ENCODE measurements at places on chromosomes 2 and 18.

- DNase-seq, result no peak
Observed at GRCh38 chr2:194104687-194105086, 1552.3 kb upstream of the SLC39A10 start.

- peak; percentile 73 for DNase-seq
Observed at GRCh38 chr2:10385933-10386773, 62.0 kb downstream of the ODC1 start.

- peak; percentile 79 for DNase-seq
Observed at GRCh38 chr18:45722899-45723298, 1.1 kb upstream of the SLC14A1 start.

DNA sequence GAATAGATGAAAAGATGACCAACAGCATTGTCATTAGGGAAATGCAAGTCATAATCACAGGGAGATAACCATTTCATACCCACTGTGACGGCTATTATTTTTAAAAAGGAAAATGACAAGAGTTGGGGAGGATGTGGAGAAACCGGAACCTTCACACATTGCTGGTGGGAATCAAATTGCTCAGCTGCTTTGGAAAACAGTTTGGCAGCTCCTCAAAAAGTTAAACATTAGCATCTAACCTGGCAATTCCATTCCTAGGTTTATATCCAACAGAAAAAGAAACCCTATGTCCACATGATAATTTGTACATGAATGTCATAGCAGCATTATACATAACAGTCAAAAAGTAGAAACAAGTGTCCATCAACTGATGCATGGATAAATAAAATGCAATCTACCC, 58.2 kb downstream of the KCNG3 start:
- no peak for DNase-seq

DNA sequence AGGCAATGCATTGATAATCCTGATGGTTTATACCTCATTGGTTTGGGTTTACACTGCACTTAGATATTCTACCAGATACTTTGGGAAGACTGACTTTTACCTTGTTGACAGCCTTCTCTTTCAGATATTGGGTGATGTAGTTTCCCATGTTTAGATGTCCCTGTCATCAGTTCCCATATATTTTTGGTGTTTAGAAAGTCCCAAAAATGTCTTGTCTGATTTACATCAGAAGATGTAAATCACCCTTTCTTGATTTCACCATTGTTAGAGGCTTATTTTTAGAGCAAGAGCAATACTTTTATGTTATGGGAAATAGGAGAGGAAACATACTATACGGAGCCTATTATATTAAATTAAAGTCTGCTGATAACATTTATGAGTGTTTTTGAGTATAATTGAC, 14.4 kb upstream of the CCDC102B start:
- DNase-seq, result no peak

GRCh38 chr18:7458884-7459283, 108.2 kb upstream of the PTPRM start:
- no peak for DNase-seq

DNA sequence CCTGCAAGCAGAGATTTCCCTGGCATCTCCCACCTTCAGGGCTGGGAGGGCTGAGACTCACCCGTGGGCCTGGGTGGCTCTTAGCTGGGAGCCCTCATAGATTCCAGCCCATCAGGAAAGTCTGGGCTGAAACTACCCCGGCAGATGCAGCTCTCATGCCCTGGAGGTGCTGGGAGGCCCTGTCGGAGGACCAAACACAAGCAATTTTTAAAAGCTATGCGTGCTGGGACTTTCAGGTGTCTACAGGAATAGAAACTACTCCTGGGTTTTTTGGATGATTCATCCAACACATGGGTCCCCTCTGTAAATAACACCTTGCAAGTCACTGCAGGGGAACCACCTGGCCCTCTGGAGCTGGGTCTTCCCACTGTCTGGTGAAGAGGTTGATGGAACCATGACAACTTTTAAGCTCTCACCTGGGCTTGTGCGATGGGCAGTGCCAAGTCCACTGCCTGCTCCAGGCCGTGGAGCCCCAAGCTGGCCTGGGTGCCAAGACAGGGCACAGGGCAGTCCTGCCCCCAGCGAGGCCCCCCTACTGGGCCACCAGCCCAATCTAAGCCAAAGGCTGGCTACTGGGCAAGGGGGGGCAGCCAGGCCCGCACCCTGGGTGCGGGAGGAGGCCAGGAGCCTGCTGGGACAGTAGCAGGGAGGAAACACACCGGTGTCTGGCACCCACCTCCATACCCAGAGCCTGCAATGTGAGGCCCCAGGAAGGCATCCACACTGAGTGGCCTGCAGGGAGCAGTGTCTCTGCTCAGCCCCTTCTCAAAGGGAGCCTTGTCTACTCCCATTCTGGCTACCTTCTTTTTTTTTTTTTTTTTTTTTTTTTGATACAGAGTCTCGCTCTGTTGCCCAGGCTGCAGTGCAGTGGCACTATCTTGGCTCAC, 1.1 kb upstream of the GPR55 start:
- DNase-seq, result no peak

GRCh38 chr2:136171223-136171622, 53.3 kb upstream of the CXCR4 start:
- no peak for DNase-seq

DNA sequence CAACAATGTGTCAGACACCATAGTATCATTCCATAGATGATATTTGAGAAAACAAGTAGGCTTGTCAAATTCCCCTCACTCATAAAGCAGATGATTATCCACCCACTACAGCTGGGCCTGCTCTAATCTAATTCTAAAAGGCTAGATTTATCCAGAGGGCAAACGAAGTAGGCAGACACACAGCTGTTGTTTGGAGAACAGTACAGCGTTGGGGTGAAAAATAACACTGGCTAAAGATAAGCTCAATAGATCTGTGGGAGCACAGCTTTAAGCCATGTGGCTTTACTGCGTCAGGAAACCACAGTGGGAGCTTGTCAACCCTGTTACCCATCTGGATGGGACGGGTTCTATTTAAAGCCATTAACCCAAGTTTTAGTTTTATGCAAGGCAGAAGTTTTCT, 48.9 kb upstream of the COBLL1 start:
- DNase-seq, result no peak

GRCh38 chr2:64288321-64289193, 144.3 kb upstream of the PELI1 start:
- peak; percentile 55 for DNase-seq

GRCh38 chr2:222707689-222708273, 36.3 kb downstream of the MOGAT1 start:
- no peak for DNase-seq

DNA sequence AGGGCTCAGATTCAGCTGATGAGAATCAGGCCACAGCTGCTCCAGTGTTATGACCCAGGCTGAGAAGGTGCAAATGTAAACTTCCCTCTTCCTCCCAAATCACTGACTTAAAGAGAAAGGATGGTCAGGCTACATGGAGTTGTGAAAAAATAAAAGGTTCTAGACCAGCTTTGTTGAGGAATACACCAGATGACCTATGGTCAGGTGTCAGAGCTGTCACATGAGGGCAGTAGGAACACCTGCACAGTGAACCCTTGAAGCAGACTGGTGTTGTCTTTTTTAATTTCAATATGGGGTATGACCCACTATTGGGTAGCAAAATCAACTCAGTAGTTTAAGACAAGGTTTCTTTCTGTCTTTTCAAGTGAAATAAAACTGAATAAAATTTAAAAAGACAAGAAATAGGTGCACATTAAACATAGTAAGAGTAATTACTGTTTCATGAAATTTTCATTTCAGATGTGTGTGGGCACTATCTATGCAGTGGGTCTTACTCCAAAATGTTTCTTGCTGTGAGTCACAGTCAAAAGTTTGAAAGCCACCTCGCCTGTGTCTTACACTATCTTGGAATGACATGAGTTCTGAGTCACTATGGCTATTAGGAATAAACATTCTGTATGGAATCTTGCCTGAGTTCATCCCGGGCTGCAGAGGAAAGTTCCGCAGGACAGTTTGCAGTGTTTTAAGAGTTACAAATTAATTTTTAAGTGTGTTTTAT, 83.6 kb downstream of the ACVR1 start:
- DNase-seq, result peak; percentile 60

DNA sequence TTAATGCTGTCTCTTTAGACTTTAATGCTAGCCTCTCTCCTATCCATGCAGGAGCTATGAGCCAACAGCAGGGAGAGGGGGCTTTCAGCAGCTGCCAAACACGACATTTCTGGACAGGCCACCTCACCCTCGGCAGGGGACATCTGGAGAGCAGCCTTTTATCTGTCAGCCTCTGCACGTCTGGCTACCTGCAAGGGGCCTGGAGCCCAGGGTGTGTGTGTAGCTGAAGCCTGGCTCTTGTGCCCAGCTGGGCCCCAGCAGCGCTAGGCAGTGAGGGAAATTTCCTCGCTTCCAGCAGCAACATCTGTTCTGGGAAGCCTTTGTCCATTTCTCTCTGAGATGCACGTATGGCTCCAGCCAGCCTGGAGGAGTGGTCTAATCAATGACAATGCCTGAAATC, 728.7 kb upstream of the ID2 start:
- no peak for DNase-seq

DNA sequence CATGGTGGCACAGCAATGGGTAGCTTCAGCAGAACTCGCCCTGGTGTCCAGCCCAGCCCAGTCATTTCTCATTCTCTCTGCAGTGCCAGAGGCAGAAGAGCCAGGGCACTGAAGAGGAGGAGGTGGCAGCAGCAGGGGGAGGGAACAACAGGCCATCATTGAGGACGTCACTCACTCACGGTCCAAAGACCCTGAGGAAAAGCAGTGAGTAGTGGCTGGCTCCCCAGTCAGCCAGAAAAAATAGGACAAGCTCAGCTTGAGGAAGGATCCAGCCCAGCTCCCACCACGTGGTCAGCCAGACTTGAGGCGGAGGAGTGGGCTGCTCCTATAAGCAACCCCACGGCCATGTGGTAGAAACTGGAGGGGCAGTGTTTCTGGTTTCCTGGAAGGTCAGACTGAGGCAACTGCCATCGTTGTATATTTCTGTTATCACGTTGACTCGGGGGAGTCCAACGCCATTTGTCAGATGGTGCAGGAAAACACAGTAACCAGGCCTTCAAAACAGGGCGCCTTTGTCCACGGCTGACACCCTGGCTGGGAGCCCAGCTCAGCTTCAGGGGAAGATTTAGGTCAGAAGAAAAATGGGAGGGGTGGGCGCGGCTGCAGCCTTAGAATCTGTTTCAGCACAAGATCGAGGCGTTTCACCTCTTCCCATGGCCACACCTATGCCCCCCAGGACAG, 19.0 kb upstream of the TMEM247 start:
- no peak for DNase-seq

DNA sequence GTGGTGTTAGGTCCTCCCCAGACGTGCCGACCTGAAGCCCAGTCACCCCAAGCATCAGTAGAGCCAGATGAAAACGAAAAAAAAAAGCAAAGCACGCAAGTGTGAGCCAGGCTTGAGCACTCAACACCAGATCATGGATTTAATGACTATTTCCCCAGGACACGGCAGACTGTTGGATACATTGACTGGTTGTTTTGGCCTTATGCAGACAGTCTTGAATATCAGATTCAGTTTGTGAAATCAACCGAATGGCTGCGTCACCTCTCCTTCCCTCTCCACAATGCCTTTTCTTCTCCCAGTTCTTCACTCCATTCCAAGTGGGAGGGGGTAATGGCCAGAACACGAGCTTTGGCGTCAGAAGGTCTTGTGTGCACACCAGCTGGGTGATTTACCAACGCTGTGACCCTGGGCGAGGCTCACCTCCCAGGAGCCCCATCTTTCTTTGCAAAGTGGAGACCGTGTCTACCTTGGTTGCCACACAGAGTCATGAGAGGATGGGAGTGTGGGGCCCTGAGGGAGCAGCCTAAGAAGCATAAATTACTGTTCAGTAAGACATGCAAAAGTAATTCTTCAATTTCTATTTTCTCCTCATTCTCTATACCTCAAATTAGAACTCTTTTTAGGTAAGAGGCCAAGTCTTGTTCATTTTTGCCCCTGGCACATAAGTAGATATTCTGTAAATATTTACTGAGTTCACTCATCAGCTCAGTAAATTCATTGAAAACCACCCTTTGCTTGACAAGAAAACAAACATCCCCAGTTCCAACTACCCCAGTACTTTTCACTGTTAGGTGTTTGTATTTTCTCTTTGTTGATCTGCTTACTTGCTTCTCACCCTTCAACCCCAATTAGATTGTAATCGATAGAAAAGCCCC, 181.1 kb upstream of the COPS8 start:
- no peak for DNase-seq

DNA sequence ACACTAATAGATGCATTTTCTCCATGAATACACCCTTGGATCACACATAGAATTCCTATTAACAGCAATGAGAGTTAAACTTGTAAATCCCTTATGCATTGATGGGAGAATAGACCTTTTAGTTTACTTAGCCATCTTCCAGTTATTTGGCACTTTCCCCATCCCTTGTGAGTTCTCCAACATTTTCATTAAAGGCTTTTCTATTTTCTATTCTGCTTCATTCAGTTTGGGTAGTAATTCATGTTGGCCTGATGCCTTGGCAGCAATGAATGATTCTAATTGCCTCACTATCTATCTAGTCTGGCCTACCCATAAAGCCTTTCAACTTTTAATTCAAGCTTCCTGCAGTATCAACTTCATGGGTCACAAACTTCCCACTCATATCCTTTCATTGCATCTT, 32.3 kb downstream of the TBR1 start:
- no peak for DNase-seq

DNA sequence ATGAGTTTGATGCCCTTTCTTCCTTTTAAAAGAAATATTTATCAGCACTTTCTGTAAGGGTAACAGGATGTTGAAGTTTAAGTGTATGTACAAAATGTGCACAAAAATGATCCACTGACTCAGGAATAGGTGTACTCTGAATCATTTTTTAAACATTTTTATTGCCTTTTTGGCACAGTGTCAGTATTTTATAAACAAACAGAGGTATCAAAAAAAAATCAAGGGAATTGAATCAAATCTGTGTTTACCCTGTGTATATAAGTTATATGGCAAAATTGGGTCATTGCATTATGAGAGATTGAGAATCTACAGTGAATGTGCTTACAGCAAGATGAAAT, 513.9 kb upstream of the NETO1 start:
- DNase-seq, result no peak

DNA sequence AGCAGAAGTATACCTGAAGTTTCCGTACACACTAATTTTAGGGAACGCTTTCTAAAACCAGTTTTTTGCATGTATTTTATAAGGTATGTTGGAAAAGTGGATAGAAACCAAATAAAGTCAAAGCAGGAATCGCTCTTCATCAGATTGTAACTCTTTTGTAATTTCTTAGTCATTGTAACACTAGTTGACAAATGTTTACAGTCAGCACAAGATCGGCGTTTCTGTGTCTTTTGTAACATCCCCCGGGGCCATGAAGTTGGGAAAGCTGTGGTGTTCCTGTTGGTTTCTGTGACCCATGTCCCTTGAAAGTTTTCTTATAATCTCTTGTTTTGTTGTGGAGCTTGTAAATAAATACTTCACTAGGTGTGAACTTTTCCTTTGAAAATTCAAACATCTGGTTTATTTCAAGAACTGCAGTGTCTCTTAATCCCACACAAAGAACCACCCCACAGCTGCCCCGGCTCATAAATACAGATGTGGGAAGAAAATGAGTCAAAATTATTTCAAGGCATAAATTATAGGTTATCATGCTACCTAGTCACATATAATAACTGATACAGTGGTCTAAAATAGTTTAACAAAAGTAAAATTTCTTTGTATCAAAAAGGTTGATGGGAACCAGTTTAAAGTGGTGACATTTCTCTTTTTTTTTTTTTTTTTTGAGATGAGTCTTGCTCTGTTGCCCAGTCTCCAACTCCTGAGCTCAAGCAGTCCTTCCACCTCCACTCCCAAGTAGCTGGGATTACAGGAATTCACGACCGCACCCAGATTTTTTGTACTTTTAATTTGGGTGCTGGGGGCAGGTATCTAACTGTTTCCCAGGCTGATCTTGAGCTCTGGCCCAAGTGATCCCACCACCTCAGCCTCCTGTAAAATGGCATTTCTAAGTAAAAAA, 751 bp upstream of the NMI start:
- DNase-seq, result peak; percentile 68

- no peak for DNase-seq
Observed at GRCh38 chr18:46274266-46274665, 170.1 kb downstream of the HAUS1 start.
